ENCODE measurements at places on chromosomes 12 and 14.

DNA sequence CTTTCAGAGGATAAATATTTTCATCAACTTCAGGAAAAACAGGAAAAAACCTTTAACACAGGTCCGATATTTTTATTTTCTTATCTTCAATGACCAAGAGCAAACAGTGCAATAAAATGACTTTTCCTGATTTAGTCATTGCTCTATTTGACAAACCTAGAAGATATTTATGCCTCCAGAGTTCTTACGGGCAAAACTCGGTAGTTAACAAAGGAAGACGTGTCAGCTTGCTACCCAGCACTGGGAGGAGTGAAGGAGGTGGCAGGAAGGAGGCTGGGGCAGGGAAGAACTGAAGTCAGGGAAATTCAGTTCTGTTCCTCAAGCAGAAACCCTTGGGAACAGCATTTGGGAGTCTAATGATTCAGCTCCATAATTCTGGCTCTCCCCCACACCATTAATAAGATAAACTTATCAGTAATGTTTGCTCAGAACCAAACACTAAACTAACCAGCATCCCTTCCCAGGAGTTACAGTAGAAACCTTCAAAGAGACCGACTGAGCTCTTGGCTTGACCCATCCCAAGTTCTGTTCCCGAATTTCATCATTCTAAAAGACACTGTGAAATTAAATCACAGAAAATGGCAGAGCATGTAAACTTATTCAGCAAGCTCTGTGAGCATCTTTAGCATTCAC, 163.3 kb downstream of the APAF1 start:
- no peak for DNase-seq

GRCh38 chr12:42987216-42987650, 397.7 kb upstream of the PRICKLE1 start:
- DNase-seq = no peak

DNA sequence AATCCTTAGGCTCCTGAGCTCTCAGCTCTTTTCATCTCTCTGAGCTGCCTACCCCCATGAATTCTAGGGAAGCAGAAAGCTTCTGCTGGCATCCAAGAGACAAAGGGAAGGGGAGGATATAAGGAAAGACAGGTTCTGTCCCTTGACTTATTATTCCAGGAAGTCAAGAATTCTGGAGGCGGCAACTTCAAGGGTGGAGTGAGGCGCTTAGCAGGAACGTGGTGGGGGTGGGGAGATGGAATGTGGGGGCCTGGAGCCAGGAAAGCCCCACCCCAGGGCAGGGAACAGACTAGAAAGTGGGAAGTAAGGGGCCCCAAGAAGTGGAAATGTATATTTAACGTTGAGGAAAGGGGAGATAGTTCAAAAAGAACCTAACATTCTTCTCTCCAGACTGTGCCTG, 1.4 kb downstream of the CALCOCO1 start:
- no peak for DNase-seq

- DNase-seq = no peak
Observed at GRCh38 chr12:91620992-91621391, 438.4 kb upstream of the DCN start.

DNA sequence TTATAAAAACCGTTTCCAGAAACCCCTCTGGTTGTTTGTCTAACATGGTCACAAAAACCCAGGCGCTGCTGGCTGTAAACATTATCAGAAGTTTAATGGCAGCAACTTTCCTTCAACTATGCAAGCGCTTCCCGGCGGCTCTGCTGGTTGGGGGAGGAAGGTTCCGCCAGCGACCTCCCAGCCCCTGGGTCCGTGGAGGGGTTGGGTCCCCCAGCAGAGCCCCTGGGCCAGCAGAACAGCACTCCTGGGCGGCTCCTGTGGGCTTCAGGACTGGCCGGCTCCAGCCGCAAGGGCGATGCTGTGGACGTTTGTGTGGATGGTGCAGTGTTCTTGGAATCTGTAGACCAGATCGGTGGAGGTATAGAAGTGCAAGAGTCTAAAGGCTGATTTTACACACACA, 26.0 kb downstream of the LRCOL1 start:
- DNase-seq = no peak

- no peak for DNase-seq
Observed at GRCh38 chr12:6315184-6315583, 4.7 kb downstream of the PLEKHG6 start.

GRCh38 chr12:76627346-76628135, 68.0 kb upstream of the OSBPL8 start:
- no peak for DNase-seq

- no peak for DNase-seq
Observed at GRCh38 chr12:50240096-50240791, 43.1 kb downstream of the LIMA1 start.

GRCh38 chr14:101481557-101481956, 79.7 kb upstream of the DIO3 start:
- DNase-seq = no peak

GRCh38 chr14:36217027-36217426, 40.5 kb upstream of the PTCSC3 start:
- no peak for DNase-seq

- no peak for DNase-seq
Observed at GRCh38 chr14:53652068-53652467, 304.6 kb downstream of the BMP4 start.

DNA sequence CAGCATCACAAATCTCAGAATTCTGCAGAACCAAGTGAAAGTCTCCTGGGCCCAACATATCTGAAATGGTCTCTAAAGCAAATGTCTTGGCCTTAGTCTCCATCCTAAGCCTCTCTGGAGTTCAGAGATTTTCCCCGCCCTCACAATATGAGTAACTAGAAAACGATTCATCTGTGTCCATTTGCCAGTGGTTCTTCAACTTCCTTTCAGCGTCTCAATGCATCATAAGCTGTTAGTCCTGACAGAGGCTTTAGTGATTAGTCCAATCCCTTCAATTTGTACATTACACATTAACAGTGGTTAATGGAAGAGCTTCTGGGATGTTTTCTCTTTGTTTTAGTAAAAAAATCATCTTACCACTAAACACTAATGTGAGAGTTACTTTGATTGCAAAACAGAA, 17.4 kb downstream of the NPC2 start:
- no peak for DNase-seq

DNA sequence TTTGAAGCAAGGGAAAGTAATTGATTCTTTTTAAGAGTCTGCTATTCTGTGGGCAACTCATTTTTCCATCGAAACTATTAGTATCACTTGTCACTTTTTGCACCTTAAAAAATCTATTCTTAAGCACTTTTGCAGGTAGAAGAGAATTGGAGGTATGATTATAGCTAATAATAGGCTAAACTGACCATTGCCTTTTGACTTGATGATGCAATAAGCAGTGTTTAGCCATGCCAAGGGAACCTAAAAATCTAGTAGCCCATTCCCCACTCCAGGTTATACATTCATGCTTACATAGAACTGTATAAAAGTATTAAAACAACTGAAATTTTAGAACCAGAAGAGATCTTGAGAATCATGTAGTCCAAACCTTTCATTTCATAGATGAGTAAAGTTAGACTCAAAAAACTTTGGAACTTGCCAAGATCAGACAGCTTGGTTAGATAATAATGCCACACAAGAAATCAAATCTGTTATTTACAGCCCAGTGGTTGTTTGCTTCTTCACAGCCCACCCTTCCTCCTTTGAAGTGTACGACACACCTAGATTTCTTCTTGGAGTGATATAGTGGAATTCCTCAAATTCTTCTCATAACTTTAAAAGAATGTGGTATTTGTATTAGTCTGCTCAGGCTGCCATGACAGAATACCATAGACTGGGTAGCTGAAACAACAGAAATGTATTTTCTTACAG, 21.7 kb upstream of the GARIN2 start:
- DNase-seq = no peak

DNA sequence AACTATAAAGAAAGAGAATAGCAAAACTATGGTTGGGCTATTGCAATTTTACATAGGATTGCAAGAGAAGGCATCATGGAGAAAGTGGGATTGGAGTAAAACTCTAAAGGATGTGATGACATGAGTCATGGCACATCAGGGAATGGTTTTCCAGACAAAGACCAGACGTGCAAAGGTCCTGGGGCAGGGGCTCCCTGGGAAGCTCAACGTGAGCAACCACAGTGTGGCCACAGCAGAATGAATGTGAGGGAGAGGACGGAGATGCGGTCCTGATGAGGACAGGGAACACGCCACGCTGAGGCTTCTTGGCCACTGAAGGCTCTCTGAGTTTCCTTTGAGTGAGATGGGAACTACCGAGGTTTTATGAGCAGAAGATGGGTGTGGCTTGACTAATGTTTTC, 38.2 kb downstream of the FZD10 start:
- no peak for DNase-seq

GRCh38 chr14:104864267-104865080, 594 bp upstream of the CEP170B start:
- no peak for DNase-seq

GRCh38 chr14:71583194-71583593, 349.0 kb upstream of the RGS6 start:
- DNase-seq = no peak

DNA sequence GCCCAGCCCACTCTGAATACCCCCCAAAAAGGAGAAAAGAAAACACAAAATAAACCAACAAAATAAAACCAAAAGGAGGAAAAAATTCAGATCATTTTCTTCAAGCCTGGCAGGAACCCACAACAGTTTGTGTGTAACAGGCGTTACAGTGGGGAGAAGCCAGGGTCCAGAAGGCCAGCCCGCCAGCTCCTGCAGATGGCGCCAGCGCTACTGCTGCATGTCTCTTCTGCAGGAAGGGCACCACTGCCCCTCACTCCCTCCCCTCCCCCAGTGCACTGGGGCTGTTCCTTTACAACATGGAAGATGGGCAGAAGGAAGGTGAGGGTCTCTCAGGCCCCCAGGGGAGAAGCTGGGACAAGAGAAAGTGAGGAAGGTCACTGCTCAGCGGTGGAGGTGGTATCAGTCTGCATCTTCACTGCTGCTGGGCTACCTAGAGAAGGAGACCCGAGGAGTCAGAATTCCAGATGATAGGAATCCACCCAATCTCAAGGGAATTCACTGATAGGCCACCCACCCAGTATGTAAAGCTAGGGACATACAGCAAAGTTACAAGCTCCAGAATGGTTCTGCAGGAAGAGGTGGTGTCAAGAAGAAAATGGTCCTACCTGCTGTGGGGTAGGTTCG, 2.3 kb upstream of the NOP2 start:
- DNase-seq = no peak

GRCh38 chr14:35879654-35880249, 53.6 kb downstream of the BRMS1L start:
- DNase-seq = no peak

DNA sequence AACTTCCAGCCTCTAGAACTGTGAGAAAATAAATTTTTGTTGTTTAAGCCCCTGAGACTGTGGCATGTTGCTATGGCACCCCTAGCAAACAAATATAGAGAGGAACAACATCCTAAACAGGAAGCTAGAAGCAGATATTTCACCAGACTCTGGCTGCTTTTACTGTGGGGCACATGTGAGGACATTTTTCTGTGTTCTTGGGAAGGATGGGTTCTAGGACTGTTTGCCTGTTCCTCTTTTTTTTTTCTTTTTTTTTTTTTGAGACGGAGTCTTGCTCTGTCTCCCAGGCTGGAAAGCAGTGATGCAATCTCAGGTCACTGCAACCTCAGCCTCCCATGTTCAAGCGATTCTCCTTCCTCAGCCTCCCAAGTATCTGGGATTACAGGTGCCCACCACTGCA, 4.2 kb upstream of the HRK start:
- no peak for DNase-seq

- DNase-seq = no peak
Observed at GRCh38 chr14:97306760-97307246, 509.6 kb downstream of the VRK1 start.

- DNase-seq = no peak
Observed at GRCh38 chr12:111462210-111462769, 56.6 kb downstream of the SH2B3 start.

Data from left renal pelvis (tissue), 4 donors.